Left forelimb (tissue), 1 donor: ENCODE measurements at places on chromosomes 1 and 21.
A peak's percentile ranks its signal among the peaks of the same experiment; 100 is the strongest.

DNA sequence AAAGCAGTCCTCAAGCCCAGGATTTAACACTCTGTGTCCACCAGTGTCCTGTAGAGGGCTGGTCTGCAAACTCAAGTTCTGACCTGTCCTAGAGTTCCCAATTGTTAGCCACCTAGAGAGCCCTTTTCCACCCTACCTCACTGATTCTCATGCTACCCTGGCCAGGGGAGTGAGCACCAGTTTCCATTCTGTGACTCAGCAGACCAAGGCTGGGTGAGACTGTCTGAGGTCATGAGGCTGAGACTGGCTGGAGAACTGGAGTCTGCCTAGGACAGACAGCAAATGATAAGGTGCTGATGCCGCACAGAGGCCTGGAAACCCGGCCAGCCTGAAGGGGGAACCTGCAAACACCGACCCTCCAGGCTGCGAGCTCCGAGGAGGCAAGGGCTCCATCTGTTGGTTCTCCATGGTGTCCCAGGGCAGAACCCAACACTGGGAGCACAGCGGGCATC is 13.7 kb downstream of the GLIS1 start:
- no peak for DNase-seq

GRCh38 chr21:40687625-40688024 is 159.3 kb downstream of the DSCAM start:
- DNase-seq: no peak

DNA sequence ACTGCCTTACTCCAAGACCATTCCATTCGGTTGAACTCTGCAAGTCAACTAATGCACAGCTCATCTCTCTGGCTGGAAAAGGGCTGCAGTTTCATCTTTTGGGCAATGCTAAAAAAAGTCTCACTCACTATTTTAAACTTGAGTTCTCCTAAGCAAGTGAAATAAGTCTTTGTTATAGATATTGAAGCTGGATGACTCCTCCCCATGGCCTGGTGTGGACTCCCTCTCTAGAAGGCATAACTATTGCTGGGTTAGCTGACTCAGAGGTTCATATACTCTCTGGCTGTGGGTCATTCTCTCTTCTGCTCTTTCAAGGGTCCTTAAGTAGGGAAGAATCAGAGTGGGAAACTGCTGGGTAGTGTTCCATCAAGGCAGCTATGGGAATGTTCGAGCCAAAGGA is 88.0 kb downstream of the XCL2 start:
- no peak for DNase-seq

GRCh38 chr21:22657781-22658180 is 1659.6 kb downstream of the NCAM2 start:
- no peak for DNase-seq

DNA sequence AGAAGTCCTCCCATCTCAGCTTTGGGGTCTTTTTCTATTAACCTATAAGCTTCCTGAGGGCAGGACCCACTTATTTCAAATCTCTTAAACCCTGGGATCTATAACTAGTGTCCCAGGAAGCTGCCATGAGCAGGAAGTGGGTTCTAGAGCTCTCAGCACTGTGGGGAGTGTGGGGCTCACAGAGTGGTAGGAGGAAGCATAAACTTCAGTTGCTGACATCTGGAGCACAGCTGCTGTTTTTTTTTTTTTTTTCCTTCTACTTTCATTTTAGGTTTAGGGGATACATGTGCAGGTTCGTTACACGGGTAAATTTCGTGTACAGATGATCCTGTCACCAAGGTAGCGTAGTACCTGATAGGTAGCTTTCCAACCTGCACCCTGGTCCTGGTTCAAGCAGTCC is 59.3 kb downstream of the AK4 start:
- DNase-seq: no peak

- DNase-seq: no peak
Measured at GRCh38 chr1:1338278-1338677, 7.2 kb downstream of the TAS1R3 start.

DNA sequence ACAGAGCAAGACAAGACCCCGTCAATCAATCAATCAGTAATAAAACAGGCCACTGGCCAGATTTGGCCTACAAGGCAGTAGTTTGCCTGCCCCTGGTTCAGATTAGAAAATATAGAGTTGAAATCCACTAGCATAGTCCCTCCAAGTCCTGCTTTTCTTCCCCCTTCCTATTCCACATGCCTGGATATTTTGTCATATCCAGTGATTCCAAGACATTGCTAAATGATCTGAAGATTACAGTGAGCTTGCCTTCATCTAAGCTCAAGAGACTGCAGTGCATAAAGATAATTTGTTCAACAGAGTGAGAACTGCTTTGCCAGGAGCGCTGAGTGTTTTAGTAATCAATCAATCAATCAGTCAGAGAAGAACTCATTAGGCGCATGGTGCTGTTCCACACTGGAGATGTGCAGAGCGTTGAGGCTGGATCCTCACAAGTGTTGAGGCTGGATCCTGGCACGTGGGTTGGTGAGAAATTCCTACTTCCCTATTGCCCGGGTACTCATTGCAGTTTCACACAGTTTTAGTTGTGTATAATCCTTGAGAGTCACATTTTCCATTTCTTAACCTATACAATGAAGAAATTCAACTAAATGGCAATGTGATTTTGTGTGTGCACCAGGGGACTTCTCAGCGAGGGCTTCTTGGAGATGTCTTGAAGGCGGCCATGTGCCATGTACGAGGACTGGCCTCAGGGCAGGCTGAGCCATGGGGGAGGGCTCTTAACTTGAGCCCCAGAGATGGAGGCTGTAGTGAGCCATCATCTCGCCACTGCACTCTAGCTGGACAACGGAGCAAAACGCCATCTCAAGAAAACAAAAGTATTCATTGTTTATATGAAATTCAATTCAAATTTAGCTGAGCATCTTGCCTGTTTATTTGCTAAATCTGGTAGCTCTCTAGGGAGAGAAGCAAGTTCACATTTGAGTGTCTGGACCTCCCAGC is 76.3 kb downstream of the TOMM20 start:
- no peak for DNase-seq

- peak; percentile 36 for DNase-seq
Measured at GRCh38 chr21:44722731-44723130, 11.4 kb upstream of the TSPEAR start.

GRCh38 chr1:42891465-42892138 is 45.2 kb downstream of the ZNF691 start:
- DNase-seq: no peak

DNA sequence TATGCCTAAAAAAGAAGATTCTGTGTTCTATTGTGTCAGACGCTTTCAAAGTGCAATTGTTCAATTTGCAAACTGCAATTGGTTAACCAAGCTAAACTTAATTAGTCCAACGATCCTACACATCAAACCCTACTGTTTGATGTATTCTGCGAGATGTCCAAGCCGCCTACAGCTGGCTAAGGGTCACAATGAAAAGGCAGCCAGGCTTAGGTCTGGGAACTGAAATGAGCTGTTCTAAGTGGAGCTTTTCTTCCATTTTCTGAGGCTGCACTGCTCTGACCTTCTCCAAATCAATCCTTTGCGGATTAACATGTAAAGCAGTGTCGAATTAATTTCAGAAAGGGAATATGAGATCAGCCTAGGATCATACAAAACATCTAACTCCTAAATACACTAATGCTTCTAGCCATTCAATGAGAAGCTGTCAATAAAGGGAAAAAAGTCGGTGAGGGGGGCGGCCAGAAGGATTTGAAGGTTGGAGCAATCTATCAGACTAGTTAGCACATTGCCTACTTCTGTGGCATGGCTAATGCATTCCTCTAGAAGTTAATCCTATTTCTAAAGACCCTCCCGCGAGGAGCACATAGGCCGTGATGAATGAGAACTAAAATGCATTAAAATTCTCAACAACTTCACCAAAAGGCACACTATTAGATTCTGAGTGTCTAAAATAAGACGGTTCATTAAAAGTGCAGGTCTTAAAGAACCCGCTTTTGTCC is 119.0 kb downstream of the SIM2 start:
- DNase-seq: no peak

DNA sequence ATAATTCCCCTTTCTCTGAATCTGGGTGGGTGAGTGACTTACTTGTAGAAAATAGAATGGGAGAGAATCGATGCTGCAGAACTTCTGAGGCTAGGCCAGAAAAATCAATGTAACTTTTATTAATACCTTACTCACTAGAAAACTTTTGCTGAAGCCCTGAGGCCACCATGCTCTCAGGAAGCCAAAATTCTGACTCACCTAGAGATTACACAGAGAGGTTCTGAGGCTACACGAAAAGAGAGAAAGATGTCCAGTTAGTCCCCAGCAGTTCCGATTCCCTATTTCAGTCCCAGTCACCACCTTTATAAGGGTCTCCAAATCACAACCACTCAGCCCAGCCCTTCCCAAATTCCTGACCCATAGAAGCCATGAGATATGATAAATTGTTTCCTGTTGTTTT is 135.2 kb downstream of the NTPCR start:
- no peak for DNase-seq

- DNase-seq: no peak
Measured at GRCh38 chr21:30391492-30392025, 4.3 kb upstream of the KRTAP13-1 start.

- DNase-seq: no peak
Measured at GRCh38 chr1:35644204-35644603, 2.9 kb upstream of the PSMB2 start.

DNA sequence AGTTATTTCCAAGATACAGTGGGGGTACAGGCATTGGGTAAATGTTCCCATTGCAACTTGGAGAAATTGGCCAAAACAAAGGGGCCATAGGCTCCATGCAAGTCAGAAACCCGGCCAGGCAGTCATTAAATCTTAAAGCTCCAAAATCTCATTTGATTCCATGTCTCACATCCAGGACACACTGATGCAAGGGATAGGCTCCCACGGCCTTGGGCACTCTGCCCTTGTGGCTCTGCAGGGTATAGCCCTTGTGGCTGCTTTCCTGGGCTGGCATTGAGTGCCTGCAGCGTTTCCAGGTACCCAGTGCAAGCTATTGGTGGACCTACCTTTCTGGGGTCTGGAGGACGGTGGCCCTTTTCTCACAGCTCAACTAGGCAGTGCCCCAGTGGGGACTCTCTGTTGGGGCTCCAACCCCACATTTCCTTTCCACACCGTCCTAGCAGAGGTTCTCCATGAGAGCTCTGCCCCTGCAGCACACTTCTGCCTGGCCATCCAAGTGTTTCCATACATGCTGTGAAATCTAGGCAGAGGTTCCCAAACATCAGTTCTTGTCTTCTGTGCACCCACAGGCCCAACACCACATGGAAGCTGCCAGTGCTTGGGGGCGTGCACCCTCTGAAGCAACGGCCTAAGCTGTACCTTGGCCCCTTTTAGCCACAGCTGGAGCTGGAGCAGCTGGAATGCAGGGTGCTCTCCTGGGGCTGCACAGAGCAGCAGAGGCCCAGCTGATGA is 67.2 kb downstream of the HS2ST1 start:
- no peak for DNase-seq

DNA sequence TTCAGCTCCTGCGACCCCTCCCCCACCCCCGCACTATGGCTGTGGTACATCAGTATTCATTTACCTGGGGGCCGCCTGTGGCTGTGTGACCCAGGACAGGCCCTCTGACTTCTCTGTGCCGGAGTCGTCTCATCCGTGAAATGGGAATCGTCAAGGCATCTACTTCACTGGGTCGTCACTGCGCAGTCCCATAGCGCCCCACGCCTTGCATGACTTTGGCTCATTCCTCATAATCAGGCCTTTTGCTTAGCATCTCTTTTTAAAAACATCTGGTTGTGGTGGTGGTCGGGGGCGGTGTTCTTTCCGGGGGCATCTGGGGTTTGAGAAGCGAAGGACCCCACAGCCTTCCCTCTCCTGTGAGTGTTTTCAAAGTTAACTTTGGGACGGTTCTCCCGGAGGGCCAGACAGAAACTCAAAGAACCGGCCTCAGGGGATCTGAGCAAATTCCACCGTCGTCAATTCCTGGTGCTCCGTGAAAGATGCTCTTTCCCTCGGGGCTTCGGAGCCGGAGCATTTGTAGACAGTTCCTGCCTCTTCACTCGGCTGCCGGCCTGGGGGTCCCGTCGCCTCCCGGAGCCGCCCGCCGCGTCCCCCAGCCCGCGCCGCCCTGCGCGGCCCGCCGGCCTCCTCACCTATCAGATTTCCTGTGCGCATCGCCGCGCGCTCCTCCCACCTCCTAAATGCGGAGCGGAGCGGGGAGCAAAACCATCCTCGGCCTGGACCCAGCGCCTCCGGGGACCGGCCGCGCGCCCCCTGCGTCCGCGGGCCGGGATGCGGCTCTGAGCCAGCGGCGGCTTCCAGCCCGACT is at the start of gene B3GALT5:
B3GALT5 (plus strand) TSS at position 708 of the 808 bp plus-strand sequence. CDS start 47,620 bp downstream, outside the sequence.
- no peak for DNase-seq

DNA sequence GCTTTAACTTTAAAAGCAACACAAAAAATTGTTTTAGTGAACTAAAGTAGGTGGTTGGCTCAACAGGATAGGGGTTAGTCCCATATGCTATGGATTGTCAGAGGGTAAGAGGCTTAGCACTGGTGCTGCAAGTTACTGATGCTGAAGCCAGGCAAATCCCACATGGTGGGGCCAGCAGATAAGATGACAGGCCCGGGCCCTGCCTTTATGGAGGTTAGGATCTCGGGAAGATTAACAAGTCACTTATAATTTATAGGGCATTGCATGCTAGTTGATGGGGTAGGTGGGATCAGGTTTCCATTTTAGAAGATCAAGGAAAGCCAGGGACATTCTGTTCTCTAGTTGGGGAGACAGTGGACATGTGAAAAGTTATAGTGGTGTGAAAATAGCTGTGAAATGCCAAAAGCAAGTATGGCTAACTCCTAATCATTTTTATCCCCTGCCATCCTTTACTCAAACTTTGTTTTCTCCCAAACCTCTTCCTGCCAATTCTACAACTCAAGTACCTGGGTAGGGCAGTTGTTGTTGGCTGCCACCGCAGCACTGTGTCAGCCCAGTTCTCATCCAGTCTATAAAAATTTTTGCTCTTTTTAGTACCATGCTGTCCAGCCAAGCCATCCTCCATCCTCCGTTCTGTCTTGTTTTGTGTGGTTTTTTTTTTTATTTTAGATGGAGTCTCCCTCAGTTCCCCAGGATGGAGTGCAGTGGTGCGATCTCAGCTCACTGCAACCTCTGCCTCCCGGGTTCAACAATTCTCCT is 10.3 kb downstream of the CHAF1B start:
- no peak for DNase-seq

DNA sequence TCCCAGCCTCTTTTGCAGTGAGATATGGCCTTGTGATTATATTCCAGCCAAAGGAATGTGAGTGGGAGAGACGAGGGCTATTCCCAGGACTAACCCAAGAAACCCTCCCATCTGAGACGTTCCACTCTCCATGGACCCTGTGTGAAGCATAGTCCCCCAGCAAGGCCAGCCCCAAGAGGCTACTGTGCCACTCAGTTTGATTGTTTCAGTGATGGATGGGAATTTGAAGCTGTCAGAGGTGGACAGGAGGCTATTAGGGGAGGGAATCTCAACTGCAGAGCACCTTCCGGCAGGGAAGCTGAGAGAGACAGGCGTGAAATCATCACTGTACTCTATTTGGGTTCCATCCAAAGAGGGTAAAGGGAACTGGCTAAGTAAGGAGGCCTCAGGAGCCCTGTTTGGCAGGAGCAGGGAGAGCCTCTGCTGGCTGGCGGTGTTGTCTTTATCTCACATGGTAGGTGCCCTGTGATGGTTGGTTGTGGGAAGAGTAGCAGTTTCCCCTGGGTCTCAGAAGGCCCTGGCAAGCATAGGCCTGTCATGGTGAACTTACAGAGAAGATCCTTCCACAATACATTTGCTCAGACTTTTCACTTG is 3.4 kb upstream of the TEX35 start:
- no peak for DNase-seq

- DNase-seq: no peak
Measured at GRCh38 chr1:27755286-27755685, 17.7 kb upstream of the STX12 start.
